ENCODE measurements at places on chromosomes 5 and 9.

- no peak for DNase-seq
These were observed 49.7 kb upstream of the CHD1 start for GRCh38 chr5:98978528-98978927.

- DNase-seq = no peak
These were observed 15.3 kb downstream of the TRMO start for GRCh38 chr9:97907046-97907445.

GRCh38 chr5:139273322-139273571 is 20.3 kb upstream of the MATR3 start:
- no peak for DNase-seq

DNA sequence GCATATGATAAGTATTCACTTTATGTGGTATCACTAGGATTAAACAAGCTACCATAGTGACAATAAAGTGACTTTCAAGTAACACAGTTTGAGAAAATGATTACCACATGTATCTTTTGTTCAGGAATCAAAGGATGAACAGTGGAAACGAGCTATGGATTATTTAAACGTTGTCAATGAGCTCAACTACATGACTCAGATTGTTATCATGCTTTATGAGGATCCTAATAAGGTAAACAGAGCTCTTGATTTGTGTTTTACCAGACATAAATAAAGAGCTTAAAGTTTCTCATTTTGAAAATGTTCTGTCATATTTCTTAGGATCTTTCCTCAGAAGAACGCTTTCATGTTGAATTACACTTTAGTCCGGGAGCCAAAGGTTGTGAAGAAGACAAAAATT is 57.4 kb downstream of the PPIP5K2 start:
- DNase-seq = no peak

- DNase-seq = no peak
These were observed 22.3 kb downstream of the RPS23 start for GRCh38 chr5:82255844-82256243.

DNA sequence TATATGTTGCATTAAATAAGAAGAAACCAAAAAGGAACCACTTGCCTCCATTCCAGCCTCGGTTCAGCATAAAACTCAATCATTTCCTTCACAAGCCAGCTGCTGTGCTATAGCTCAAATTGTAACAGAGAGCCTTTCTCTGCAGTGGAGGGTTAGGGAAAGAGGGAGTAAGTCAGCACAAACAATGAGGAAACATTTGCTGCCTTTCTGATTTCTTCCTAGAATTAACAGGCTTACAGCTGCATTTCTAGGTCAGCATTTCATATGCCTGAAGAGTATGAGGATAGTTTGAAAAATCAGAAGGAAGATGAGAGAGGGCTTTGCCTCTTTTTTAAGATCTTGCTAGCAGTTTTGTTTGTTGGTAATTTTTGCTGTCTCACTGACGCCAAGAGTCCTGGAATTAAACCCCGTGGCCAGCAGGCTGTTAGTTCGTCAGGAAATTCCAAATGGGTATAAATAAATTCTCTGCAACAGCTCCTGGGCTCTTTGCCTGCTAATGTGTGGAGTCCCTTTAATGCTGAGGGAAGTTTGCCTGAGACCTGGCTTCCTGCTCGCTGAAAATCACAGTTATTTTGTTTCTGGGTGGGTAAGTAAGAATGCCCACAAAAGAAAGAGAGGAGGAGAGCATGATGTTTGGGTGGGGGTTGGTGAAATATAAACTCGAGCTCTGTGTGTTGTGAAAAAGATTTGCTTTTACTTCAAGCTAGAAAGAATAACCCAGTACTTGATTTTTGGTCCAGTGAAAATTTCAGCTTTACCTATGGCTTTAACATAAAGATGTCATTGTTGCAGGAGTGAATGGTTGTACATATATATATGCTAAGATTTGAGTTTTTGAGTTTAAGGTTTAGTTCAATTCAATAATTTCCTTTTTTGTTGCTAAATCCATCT is 148.1 kb upstream of the DMRT1 start:
- DNase-seq = peak; percentile 68

- DNase-seq = peak; percentile 20
These were observed 7.2 kb downstream of the PCDHGC5 start for GRCh38 chr5:141496038-141496437.

- DNase-seq = no peak
These were observed 147.8 kb downstream of the MAST4 start for GRCh38 chr5:66744040-66744439.

DNA sequence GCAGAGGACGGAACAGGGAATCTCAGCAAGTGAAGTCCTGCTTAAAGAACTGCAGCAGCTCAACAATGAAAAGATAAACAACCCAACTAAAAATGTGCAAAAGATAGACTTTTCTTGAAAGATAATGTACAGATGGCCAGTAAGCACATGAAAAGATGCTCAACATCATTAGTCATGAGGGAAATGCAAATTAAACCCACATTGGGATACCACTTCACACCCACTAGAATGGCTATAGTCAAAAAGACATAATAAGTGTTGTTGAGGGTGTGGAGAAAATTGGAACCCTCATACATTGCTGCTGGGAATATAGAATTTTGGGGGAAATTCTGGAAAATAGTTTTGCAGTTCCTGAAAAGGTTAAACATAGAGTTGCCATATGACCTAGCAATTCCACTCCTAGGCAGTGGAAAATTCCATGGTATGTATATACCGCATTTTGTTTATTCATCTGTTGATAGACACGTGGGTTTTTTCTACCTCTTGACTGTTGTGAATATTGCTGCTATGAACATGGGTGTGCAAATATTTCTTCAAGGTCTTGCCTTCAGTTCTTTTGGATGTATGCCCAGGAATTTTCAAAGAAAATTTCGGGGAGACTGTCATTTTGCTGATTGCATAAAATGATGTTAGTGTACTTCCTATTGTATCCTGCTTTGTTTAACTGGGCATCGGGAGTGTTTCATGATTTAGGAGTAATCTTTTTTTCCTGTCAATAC is 7.2 kb downstream of the CNOT8 start:
- DNase-seq = no peak

DNA sequence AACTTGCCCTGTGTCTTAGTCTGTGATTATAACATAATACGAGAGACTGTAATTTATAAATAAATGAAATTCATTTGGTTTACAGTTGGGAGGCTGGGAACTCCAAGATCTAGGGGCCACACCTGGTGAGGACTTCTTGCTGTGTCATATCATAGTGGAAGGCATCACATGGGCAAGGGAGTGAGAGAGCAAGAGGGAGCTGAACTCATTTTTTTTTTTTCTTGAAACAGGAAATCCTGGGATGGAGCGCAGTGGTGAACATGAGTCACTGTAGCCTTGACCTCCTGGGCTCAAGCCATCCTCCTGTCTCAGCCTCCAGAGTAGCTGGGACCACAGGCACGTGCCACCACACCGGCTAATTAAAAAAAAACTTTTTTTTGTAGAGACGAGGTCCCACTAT is 7.2 kb downstream of the MLANA start:
- DNase-seq = peak; percentile 79
